ENCODE measurements at places on chromosomes 1 and 21.

DNA sequence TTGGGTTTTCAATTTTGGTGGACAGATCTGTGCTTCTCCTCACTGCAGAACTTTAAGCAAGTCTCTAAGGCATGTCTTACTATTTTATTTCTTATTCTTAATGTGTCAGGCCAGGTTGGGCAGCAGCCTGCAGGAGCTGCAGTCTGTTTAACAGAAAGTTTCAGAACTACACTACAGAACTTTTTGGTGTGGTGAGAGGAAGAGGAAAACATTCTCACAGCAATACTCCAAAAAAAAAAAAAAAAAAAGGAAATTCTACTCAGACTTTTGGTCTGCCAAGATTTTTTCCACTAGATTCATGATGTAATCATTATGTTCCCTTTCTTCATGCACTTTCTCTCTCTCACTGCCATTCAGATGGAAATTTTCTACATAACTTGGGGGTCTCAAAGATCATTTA lies 255.2 kb downstream of the COL11A1 start:
- no peak for DNase-seq

GRCh38 chr1:95679262-95679661 lies 445.3 kb downstream of the RWDD3 start:
- DNase-seq: no peak

GRCh38 chr1:230713915-230714764 lies at the start of gene AGT:
Gene AGT (minus strand): TSS chr1:230714122. CDS start chr1:230710823, 3,299 bp downstream.
- peak; percentile 68 for DNase-seq

DNA sequence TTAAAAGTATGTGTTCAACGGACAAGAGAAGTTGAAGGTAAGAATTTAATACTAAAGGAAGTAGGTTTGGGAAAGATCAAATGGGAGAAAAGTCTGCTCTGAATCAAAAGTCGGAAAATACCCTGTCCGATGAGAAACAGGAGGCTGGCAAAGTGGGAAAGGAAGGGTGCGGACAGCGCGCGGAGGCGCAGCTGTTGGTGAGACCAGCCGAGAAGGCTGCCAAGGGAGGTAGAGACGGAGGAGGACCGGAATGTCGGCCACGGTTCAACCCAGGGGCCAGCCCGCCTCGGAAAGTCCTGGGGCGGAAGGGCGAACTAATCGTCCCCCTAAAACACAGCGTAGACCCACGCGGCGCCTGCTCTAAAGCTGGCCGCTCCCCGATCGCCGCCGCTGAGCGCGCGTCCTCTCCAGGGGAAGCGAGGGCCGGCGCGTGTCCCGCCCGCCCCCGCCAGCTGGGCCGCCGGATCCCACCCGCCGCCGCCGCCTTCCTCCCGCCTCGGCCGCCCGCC lies 639 bp upstream of the SPATA1 start:
- DNase-seq: peak; percentile 63

DNA sequence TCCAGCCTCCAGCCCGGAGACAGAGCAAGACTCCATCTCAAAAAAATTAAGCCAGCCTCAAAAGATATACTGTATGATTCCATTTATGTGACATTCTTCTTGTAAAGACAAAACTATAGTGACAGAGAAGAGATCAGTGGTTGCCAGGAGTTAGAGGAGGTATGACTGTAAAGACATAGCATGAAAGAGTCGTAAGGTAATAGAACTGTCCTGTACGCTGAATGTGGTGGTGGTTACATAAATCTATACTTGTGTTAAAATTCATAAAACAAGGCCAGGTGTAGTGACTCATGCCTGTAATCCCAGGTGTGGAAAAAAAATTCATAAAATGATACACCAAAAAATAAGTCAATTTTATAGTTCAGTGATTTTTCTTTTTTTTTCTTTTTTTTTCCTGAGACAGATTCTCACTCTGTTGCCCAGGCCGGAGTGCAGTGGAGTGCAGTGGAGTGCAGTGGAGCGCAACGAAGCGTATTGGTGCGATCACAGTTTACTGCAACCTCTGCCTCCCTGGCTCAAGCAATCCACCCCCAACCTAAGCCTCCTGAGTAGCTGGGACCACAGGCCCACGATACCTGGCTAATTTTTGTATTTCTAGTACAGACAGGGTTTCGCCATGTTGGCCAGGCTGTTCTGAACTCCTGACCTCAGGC lies 84.9 kb upstream of the CXADR start:
- DNase-seq: no peak

Measured in iris pigment epithelial cell (primary cell).